Calu3 (cell line): ENCODE measurements at places on chromosomes 11 and 22.

GRCh38 chr11:123357353-123357989 is 72.6 kb upstream of the GRAMD1B start:
- no peak for DNase-seq

- no peak for DNase-seq
Measured at GRCh38 chr11:103902994-103903393, 133.4 kb upstream of the DDI1 start.

DNA sequence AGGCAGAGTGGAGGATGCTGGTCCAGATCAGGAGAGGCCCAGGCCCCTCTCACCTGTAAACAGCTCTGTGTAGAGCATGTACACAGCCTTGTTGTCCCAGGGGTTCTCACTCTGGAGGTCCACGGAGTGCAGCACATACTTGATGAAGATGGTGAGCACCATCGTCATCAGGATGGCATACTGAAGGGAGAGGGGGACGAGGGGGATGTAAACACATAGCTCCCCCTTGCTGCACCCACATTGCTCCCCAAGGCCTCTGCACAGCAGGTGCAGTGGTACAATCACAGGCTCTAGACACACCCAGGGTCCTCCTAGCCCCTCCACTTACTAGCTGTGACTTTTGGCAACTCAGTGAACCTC is 2.9 kb downstream of the SYVN1 start:
- no peak for DNase-seq

DNA sequence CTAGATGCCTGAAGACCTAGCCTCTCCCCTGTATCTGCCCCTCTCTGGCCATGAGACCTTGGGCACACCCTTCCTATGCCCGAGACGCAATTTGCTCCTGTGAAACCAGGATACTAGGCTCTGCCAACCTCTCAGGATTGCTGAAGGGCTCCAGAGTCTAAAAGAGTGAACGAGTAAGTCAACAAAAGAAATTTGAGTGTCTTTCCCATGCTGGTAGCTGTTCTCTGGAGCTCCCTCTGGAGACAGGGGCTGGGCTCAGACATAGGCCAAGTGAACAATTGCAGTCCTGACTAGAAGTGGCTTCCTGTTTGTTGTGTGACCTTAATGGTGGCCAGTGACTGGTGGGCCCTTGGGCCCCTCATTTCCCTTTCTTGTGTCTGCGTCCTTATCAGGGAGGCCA is 189.0 kb upstream of the NARS2 start:
- DNase-seq: no peak

DNA sequence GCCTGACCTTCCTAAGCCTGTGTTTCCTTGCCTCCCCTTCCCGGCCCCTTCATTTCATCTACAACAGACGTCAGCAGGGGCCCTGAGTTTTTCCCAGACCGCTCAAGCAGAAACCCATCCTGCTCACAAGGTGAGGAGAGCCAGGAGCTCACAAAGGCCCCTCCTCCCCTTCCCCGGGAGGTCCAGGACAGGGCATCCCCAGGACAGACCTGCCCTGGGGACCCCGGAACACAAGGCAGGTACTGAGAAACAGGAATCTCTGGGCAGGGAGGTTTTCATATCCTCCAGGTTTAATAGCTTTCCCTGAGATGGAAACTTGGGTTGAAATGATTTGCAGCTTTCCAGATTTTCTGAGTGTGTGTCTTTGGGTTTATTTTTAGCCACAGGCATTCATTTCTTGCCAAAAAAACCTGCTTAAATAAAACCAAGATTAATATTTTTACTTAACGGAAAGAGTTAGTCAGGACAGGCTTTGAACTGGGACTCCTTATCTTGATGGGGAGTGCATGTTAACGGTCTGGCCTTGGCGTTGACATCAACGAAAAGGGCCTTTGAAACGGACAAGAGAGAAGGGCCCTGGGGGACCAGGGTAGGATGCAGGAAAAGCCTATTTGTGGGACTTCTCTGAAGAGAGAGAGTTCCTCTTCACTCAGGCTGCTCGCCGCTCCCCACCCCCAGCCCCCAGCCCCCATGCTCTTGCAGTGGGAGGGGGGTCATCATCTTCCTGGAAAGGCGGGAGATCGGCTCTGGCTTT is 38.5 kb downstream of the TIMP3 start:
- no peak for DNase-seq

DNA sequence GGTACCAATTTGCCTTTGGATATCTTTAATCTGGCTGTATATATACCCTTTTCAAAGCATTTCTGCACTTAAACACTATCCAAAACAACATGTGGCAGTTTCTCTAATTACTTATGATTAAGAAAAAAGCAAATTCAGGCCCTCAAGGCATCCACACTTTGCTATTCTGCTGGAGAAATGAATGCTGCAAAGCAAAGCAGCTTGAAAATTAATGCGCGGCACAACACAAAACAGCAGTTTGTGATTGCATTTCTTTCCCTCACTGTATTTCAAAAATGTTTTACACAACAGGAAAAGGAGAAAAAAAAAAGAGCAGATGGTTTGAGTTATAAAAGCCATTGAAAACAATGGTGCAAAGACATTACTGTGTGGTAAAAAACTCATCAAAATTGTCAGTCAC is 738.4 kb upstream of the RAG2 start:
- DNase-seq: no peak

DNA sequence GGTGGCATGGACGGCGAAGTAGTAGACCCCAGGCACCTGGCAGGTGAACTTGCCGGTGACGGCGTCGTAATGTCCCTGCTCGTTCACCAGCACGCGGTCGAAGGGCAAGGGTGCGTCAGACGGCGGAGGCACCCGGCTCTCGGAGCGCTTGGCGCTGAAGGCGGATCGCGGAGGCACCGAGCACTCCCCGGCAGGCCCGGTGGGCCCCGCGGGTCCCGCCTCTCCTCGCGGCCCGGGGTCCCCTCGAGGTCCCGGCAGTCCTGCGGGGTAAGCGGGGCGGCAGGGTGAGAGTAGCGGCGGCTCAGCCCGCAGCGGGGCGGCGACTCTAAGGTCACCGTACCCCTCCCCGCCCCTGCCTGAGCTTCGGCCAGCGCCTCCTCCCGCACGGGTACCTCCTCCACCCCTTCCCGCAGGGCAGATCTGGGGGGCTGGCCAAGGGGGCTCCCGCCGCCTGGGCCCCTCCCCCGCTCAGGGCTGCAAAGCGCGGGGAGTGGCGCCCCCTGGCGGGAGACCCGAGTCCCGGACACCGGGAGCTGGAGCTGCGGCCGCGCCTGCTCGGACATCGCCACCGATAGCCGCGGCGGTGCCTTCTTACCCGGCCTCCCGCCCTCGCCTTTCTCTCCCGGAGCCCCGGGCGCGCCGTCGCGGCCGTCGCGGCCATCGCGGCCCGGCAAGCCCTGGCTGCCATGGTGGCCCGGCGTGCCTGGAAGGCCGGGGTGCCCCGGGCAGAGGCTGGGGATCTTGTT is 921 bp downstream of the C1QTNF5 start:
- peak; percentile 71 for DNase-seq

DNA sequence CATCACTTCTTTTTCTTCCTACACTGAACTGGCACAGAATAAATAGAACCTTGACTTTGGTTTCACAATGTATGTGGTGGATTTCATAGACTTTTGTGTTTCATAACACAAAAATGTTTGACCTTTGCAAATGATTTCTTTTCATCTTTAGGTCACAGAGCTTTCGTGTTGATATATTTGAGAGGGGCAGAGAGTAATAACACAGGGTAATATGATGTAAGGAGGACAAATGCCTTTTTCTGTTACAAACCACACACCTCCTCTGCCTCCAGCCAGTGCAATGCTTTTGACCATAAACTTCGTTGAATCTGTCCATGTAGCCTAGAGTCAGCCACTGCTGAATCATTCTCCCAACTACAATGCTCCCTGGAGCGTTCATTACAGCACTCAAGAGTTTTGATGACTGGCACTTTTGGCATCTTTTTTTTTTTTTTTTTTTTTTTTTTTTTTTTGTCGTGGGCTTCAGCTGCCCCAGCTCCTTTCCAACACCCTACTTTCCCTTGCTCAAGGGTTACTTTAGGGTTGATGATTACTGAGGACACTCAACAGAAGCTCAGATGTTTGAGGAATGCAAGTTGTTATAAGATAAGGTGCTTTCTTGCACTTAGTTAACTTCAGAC is 11.4 kb upstream of the CAT start:
- no peak for DNase-seq

DNA sequence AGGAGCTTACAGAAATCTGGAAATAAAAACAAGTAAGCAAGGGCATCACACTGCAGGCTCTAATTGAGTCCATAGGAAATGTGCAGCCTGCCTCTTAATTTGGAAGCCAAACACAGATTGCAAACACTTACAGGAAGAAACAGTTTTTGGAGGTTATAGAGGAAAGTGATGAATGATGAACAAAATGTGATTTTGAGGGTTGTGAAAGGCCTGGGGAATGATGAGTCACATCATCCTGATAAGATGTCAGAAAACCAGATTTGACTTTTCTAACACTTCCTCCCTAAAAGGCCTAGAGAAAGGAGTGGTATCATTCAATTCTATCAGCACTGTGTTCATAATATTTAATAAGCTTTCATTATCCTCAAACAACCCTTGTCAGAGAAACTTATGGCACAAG is 96.6 kb upstream of the POU2AF2 start:
- DNase-seq: no peak

GRCh38 chr22:43923631-43924464 is at the start of gene PNPLA3:
PNPLA3 (plus strand) TSS chr22:43923805; CDS start chr22:43923912, 107 bp downstream.
- peak; percentile 95 for DNase-seq

GRCh38 chr22:27252282-27253049 is 549.1 kb downstream of the MN1 start:
- peak; percentile 55 for DNase-seq

- no peak for DNase-seq
Measured at GRCh38 chr11:69890476-69890875, 71.3 kb upstream of the FGF3 start.

- DNase-seq: no peak
Measured at GRCh38 chr11:35215945-35216344, 77.0 kb downstream of the CD44 start.

DNA sequence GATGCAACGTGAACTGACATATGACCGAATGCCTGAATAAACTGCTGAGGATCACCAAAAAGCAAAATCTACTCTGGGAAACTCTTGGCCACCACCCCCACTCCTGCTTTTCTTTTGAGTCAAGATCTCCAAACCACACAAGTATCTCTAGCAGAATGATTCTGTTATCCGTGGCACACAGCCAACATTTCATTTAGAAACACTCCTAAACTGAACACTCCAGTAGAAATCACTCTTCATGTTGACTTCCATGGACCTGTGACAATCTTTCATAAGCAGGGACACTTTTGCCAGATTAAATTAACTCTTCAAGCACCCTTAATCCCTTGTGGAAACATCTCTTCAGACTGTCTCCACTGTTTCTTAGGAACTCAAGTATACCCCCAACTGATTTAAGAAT is 44.4 kb downstream of the VSIG10L2 start:
- no peak for DNase-seq
